ENCODE measurements at places on chromosomes 3 and 15.

- DNase-seq: no peak
Observed at GRCh38 chr3:27509376-27509775, 25.2 kb upstream of the SLC4A7 start.

GRCh38 chr3:86249833-86250232 is 741.1 kb downstream of the VGLL3 start:
- DNase-seq: no peak

- no peak for DNase-seq
Observed at GRCh38 chr15:58426501-58426900, 5.3 kb upstream of the LIPC start.

DNA sequence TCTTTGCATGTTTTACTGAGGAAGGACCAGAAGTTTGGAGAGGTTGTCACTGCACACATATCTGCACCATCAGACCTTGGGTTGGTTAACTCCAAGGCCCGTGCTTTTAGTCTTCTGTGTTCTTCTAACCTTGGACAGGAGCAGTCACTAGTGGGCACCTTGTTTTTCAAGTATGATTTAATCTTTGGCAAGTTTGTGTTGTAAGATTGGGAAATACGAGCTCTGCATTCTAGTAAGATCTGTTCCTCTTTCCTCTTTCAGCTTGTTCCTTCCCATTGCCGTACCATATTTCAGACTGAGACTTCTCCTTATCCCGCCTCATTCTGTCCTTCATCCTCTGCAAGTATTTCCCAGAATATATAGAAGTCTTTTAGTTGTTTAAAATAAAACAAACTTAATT is 5.1 kb downstream of the TMOD2 start:
- no peak for DNase-seq

DNA sequence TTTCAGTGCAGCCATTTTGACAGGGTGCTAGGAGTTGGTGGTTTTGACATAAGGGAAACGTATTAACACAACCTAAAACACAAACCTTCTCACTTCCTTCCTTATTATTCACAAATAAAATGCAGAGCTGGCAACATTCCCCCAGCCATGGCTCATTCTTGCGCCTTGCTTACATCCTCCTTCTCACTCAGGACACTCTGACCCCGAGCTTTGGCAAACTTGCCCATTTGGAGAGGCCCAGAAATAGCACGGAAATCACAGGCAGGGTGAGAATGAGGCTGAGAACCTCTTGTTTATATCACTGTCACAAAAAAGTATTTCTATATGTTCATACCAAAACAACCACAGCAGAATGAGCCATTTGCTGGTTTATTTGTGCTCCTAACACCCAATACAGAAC is 244.3 kb downstream of the NTRK3 start:
- DNase-seq: no peak

DNA sequence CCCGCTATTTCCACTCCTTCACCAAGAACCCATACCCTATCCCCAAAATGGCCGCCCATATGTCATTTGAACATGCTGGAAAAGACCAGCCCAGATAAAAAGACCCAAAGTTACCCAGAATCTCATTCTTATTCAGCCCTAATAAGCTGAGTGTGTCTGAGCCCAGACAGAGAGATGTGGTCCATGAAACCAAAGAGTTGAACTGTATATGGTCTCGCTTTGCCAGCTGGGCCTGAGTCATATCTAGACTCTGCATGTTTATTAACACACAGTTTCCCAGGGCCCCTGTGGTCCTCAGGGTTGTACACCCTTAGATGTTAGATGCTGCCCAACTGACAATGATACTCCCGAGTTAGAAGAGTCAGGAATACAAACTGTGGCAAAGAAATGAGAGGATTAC is 201.9 kb upstream of the STRIT1 start:
- no peak for DNase-seq

- no peak for DNase-seq
Observed at GRCh38 chr3:23654571-23654970, 151.2 kb upstream of the UBE2E1 start.

GRCh38 chr15:72180761-72181324 is 16.7 kb downstream of the GRAMD2A start:
- no peak for DNase-seq

GRCh38 chr3:47370887-47371697 is 9.7 kb upstream of the PTPN23 start:
- DNase-seq: no peak

DNA sequence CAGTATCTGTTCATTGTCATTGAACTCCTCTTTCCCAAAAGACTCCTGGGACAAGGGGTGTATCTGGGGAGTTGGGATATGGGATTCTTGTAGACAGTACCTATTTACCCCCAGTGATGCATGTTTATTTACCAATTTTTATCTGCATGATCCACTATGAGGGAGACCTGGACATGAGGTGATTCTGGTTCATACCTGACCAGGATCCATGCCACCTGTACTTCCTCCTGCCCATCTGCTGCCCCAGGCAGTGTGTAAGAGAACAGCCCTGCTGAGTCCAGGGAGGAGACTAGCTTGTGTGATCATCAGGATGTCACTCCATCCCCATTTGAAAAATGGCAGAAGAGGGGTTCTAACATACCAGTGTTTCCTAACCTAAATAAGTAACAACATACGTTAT is 3.1 kb upstream of the TPRG1 start:
- no peak for DNase-seq

DNA sequence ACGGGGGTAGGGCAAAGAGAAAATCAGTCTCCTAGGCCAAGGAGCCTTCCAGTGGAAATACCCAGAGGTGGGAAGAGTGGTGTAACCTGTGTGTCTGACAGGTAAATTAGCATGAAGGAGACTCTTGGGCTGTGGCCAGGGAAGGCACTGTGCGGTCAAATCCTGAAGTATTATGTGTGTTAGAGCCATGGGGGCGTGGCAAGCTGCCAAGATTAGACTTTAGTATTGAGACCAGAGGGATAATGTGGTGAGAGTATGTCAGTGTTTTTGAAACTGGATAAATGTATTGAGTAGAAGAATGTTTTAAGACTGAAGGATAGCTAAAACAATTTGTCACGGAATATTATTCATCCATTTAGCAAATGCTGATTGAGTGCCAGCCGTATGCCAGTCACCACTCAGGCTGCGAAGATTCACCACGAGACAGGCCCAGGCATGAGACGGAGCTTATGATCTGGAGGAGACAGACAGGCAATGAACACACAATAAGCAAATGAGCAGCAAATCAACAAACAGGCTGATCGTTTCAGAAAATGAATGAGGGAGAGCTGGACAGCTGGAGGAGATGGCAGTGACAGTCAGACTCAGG is 445.9 kb downstream of the MCTP2 start:
- DNase-seq: peak; percentile 15

DNA sequence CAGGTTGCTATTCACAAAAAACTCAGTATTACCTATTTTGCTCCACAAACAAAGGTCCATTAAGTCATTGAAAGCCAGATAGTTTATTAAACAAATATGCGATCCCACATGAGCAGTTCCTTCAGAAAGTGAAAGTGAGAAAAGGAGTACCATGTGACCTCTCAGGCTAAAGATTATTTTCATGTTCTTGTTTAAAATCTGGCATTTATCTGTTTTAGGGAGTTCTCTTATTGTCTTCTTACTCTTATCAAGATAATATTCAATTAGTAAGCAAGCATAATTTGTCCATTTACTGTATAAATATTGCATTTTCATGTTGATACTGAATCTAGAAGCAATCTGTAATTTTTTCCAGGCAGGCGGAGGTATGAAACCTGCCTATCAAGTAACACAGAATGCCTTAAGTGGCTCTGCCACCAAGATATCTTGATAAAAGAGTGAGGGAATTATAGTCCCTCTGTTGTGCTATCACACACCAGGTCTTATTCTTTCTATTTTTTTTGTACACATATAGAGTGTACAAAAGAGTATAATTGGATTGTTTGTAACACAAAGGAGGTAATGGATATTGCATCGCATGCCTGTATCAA is 20.1 kb upstream of the PLSCR5 start:
- no peak for DNase-seq

DNA sequence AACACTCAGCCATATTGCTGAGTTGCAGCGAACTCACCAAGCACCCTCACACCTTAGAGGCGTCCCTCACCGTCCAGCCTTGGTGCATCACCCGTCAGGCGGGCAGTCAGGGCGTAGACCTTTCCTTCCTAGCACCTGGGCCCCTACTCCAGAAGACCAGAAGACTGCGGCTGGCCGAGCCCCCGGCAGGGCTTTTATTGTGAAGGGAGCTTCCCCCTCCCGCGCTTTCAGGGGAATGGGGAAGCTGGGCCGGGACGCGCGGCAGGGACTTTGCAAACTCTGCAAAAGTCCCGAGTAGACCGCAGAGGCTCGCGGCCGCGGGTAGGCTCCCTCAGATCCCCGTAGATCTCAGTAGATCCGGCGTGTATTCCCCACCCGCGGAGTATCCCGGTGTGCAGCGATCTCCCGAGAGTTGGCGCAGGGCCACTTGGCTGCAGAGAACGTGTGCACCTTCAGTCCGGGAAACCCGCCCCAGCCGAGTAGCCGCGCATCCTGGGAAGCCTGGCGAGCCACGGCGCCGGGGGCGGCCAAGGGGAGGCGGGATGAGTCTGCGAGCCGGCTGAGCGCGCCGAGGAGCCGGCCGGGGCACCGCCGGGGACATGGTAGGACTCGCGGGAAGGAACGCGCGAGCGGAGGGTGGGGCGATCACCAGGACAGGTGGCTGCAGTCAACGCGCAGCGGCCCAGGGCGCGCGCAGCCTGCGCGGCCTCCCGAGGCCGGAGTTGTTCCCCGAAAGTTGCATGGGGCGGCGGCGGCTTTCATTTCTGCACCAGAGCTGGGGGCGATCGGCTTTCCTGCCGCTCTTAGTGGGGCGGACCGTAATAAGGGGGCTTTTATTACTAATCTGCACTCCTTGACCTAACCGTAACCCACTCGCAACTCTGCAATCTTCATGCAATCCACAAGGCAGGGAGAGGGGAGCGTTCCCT is at the start of gene GASK1A:
TSS of gene GASK1A (plus strand) at position 268 of the 929 bp plus-strand sequence. CDS start at position 600, 332 bp downstream.
- DNase-seq: no peak

DNA sequence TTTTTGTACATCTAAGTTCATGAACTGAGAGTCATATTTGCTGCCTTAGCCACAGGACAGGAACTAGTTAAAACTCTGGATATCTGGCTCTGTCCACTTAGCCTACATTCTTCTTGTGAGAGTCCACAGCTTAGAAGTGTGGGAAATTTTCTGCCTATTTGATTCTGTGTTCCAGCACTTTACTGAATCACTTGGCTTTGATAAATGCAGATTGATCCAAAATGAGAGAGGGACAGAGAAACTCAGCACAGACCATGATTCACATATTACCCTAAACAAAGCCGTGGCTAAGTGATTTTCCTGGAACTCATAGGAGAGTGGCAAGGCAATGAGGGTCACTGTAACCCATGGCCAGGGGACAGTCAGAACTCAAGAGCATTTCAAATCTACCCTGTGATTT is 87.5 kb upstream of the CADPS start:
- DNase-seq: no peak

- no peak for DNase-seq
Observed at GRCh38 chr3:123813876-123814275, 70.3 kb downstream of the MYLK start.

- DNase-seq: peak; percentile 16
Observed at GRCh38 chr15:98866511-98866910, 141.1 kb downstream of the PGPEP1L start.

GRCh38 chr3:61357902-61358301 is 106.7 kb upstream of the FHIT start:
- DNase-seq: no peak

GRCh38 chr3:107913701-107914100 is 177.1 kb downstream of the CD47 start:
- no peak for DNase-seq

DNA sequence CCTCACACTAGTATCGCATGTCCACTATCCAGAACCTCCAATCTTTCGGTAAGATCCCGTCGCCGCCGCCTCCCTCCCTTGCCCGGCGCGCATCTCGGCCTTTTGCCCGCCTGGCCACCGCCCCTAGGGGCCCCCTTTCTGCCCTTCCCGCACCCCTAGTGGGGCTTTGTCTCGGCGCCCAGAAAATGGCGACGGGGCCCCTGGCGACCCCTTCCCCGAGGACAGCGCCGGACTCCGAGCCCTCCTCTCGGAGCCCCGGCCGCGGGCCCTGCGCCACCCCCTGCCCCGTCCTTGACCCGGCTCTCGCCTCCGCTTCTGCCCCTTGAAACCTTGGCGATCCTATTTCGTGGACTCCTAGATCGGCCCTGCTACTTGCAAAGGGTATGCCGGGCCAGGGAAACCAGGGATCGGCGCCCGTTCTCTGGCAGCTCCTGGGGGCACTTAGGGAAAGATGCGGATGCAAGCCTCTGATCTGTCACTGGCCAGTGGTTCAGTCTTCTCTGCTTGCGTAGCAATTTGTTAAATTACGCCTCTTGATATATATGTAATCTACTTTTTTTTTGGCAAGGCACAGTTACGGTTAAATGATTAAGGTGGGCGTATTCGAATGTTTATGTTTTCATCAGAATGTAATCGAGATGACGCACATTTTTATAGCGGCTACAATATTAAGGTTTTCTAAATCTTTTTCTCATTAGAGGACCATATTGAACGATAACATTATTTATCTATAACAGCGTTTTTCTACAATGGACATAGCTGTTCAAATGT is 603 bp downstream of the EIF1B start:
- DNase-seq: no peak

- no peak for DNase-seq
Observed at GRCh38 chr3:132595014-132595413, 2.1 kb upstream of the ACKR4 start.

DNA sequence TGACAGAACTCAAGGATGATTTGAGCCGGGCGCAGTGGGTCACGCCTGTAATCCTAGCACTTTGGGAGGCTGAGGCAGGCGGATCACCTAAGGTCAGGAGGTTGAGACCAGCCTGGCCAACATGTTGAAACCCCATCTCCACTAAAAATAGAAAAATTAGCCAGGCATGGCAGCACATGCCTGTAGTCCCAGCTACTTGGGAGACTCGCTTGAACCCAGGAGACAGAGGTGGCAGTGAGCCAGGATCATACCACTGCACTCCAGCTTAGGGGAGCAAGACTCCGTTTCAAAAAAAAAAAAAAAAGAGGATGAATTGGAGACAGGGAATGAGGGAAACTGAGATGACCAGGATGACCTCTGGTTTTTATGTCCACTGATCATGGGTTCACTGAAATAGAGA is 60.4 kb upstream of the CDIN1 start:
- DNase-seq: no peak

DNA sequence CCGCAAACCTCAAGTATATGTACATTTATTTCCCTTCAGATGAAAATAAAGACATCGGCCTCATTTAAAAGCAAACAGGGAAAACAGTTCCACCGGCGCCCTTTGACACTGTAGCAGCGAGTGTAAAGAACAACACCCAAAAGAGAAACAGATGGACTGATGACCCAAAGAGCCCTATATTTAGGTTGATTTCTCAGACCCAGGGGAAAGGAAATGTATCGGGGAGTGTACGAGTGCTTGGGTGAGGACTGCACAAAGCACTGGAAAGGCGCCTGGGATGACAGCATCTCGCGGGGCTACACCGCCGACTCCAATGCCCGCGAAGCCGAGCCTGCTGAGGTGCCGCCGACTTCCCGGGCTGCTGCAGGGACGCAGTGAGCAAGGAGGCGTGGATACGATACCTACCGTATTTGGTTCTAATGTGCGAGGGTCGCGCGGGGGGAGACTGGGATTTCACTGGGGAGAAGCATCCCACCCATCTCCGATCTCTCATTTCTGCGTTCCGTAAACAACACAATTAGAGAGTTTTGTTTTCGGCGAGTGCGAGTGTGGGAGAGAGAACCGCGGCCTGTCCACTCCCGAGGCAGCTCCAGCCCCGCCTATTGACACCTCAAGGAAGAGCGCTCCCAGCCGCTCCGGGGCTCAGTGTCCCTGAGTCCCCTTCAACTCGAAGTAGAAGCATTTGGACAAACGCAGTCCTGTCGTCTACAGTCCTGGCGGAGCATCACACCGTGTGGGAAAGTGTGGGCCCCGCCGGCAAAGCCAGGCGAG is 2.0 kb downstream of the MECOM start:
- no peak for DNase-seq
